Dorsolateral prefrontal cortex (tissue), 122 donors: ENCODE measurements at places on chromosomes 12 and 14.

- no peak for DNase-seq
Measured at GRCh38 chr14:102058146-102058545, 28.7 kb downstream of the HSP90AA1 start.

- no peak for DNase-seq
Measured at GRCh38 chr12:103880299-103881142, 39.5 kb upstream of the NT5DC3 start.

DNA sequence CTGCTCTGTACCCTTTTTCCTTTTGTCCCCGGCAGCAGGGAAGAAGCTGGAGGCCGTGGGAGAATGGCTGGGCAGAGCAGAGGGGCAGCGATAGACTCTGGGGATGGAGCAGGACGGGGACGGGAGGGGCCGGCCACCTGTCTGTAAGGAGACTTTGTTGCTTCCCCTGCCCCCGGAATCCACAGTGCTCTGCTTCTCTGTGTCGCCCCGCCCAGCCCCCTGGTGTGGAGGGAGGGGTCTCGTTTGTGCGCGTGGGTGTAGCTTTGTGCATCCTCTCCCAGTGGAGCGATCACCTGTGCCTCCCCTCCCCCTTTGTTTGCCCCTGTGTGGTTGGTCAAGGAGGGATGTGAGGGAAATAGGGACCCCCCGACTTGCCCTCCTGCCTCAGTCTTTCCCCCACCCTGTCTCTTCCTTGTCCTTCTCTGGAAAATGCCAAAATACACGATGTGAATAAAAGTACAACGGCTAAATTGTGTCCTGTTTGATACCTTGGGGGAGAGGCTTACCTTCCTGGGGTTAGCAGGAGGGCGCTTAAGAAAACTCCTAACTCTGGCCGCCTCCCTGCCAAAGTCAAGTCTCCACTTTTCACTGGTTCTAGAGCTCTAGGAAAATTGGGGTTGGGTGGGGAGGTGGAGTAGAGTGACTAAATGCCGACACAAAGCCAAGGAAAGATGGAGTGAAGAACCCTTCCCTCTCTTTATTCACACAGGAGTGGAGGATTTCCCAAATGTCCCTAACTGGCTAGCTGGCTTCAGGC is 990 bp upstream of the TPI1 start:
- DNase-seq, result no peak

DNA sequence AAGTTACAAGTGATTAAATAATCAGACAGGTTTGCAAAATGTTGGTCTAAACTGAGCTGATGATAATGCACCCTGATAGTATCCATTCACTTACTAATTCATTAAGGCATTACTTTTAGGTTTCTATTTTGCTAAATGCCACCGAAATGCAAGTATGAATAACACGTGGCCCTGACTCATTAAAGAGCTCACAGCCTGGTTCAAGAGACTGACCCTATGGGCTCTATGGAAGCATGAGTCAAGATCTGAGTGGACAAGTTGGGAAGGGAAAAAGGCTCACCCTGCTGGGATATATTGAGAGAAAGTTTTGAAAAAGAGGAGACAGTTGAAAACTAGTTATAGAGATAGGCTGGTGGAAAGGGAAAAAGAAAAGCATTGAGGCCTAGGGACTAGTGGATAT is 14.8 kb upstream of the LRRC9 start:
- no peak for DNase-seq

GRCh38 chr12:87074781-87075180 is 818.6 kb upstream of the MGAT4C start:
- no peak for DNase-seq

- DNase-seq, result no peak
Measured at GRCh38 chr12:50751948-50752721, 11.8 kb upstream of the ATF1 start.

DNA sequence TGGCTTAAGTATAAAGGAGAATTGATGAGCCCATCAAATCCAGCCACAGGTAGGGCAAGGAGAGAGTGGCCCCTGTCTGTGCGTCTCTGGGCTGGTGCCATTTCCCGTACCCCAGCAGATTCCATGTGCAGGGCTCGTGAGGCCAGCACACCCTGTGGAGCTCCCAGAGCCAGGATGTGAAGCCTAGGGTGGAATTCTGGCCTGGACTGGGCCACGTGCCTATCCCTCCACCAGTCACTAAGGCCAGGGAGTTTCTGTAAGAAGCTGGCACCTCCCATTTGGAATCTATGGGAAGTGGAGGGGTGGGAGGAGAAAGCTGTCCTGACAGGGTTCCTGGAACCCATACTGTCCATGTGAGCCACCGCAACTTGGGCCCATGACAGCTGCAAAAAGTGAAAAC is 148.5 kb downstream of the FOXN3 start:
- no peak for DNase-seq

- DNase-seq, result no peak
Measured at GRCh38 chr14:68822926-68823325, 30.1 kb upstream of the ZFP36L1 start.

- DNase-seq, result no peak
Measured at GRCh38 chr14:60304509-60304908, 55.5 kb downstream of the PPM1A start.

- no peak for DNase-seq
Measured at GRCh38 chr14:68464711-68465110, 328.2 kb downstream of the ZFP36L1 start.

- DNase-seq, result no peak
Measured at GRCh38 chr12:57454566-57455373, at the start of gene INHBE. Gene INHBE (plus strand): TSS chr12:57455307. CDS start chr12:57455537, 230 bp downstream.

DNA sequence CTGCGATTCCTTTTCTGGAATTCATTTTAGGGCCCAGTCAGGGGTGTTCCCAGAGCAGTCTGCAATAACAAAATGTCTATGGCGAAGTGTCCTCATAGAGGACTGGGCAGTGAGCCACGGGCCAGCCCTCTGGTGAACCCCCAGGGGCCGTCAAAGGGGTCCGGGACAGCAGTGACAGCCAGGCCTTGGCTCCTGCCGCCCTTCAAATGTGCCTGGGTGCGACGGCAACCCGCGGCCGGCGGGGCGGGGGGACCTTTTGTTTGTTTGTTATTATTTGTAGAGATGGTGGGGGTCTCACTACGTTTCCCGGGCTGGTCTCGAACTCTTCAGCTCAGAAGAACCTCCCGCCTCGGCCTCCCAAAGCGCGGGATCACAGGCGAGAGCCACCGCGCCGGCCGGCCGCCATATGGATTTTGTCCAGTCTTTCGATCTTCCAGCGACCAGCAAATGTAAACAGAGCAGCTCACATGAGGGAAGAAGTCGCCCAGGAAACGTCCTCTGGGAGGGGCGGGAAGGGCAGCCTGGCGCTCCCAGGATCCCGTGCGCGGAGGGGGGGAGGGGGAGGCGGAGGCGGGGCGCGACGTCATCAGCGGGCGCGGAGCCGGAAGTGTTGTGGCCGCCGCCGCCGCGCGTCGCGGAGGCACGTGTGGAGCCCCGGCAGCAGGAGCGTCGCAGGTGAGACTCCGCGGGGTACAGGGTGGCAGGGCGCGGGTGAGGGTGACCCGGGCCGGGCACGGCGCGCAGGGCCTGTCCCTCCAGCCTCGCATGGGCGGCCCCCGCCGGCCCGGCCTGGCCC is at the start of gene TRMT61A:
Gene TRMT61A, plus strand, starts transcription at position 610 of the 796 bp plus-strand sequence. CDS start 783 bp downstream, outside the sequence.
- DNase-seq, result peak; percentile 88

GRCh38 chr14:58463147-58463546 is 35.6 kb downstream of the KIAA0586 start:
- no peak for DNase-seq

GRCh38 chr14:31930493-31931240 is 146.4 kb upstream of the ARHGAP5 start:
- no peak for DNase-seq

- no peak for DNase-seq
Measured at GRCh38 chr12:95181103-95181502, 36.2 kb downstream of the FGD6 start.

DNA sequence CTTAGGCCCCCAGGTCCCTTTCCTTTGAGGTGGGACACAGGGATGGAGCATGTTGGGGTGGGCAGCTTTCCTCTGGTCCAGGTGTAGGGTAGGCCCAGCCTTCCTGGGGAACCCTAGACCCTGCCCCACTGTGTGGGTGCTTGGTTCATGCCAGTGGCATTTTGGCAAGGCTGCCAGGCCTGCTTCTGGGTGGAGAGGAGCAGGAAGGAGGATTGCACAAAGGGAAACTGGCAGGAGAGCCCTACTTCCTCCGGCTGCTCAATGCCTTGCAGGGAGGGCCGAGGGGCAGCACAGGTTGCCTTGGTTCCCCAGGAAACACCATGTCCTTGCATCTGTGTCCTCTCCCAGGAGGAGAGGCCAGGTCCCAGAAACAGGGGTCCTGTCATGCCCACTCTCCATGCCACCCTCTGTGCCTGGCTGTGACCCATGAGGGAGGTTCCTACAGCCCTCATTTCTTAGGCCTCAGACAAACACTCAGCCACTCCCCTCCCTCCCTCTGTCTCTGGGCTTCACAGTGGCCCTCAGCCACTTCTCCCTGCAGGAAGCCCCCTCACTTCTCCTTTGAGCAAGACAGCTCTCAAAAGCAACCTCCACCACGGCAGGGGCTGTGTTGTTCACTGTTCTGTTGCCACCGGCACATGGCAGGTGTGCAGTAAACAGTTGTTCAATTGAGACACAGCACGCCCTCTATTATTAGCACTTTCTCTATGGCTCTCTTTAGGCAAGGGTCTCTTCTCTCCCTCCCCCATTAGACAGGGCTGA is 6.8 kb upstream of the KRT80 start:
- DNase-seq, result no peak

DNA sequence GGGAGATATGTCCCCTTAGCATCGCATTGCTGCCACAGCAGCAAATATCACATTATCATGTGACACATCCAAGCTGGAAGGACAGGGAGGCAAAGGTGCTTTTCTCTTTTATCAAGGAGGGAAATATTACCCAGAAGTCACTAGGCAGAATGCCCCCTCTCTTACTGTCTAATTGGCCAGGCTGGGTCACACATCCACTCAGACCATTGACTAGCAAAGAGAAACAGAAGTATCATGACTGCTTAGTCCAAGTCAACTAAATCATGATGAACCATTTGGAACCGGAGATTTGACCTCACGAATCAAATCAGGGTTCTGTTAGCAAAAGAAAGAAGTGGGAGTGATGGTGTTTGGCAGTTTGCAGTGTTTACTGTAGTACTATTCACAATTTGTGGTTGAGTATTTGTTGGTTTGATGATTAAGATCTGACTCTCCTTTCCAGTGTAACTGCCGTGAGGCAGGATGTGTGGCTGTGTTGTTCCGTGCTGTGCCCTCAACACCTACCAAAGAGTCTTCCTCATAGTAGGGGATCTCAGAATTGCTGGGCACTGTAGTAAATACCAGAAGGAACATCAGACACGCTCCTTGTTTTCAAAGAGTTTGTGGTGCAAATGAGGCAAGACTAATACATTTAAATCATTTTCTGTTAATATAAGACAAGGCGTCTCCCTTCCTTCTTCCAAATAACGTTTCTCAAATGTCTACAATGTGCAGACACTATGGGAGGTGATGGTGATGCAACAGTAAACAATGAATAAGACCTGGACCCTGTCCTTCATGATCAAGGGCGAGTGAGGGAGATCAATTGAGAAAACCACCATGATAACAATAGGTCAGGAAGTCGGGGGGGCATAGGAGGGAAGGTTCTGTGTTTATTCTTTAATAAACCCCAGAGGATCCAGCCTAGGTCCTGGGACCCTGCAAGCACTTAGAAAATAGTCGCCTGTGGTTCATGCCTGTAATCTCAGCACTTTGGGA is 194.4 kb upstream of the CRY1 start:
- DNase-seq, result no peak

GRCh38 chr14:65006261-65006721 is 19.6 kb downstream of the FNTB start:
- no peak for DNase-seq
